ENCODE measurements at places on chromosomes 4 and X.
A peak's percentile ranks its signal among the peaks of the same experiment; 100 is the strongest.

DNA sequence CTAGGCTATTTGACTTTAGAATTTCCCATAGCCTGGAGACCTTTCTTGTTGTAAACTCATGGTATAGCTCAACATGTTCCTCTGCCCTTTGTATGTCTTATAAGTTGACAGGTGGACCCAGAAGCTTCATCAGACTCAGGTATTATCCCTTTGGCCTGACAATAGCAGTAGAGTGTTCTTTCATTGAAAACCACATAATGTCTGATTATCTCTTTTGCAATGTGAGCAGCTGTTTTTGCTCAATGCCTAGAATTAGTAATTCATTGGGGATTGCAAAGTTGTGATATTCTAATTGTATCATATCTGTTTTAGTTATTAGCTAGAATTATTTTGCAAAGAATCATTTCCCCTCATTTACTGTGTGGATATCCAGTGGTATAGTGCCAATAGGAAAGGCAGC lies 27.5 kb downstream of the TBC1D19 start:
- H3K4me1 ChIP-seq = no peaks in the 10 kb centered on the region
- no peak overlapping the region for H3K4me3 ChIP-seq
- no peaks in the 10 kb centered on the region for H3K27me3 ChIP-seq
- no peaks in the 10 kb centered on the region for H3K36me3 ChIP-seq
- no peak overlapping the region for H3K27ac ChIP-seq
- no peak for DNase-seq

DNA sequence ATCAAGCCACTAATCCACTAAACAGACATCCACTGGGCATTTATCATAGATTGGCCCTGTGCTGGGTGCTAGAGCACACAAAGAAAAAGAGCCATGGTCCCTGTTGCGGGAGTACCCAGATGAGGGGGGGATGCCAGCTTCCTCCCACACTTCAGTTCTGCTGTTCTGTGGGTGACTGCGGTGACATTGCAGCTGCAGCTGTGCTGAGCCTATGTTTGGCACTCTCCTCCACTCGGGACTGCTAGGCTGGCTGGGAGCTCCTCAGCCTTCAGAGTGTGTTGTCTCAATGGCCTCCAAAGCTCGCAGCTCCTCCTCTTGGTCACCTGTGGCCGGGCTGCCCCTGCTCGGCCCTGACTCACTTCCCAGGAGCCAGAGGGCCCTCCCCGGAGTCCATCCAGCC lies 173.2 kb downstream of the CLCN4 start:
- no peak overlapping the region for H3K27ac ChIP-seq
- no peak overlapping the region for H3K4me3 ChIP-seq
- DNase-seq = no peak
- no peaks in the 10 kb centered on the region for H3K36me3 ChIP-seq
- no peaks in the 10 kb centered on the region for H3K4me1 ChIP-seq

DNA sequence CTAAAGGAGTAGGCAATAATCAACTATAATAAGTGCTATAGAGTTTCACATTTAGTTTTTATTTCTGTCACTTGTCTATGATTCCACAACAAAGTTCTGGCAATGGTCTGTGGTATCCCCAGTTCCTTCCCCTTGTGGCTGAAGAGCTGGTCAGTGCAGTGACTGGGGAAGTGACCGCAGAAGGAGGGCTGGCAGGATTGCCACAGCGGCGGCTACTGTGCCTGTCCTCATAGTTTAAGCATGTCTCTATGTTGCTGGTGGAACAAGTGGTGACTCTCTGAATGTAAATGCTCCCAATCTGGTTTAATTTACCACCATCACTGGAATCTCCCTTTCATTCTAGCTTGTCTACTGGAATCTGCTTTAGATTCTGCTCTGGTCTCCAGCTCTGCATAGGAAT lies 170.6 kb upstream of the GK2 start:
- DNase-seq = no peak
- no peaks in the 10 kb centered on the region for H3K27me3 ChIP-seq
- H3K36me3 ChIP-seq = no peaks in the 10 kb centered on the region
- H3K4me3 ChIP-seq = no peak overlapping the region

- no peak overlapping the region for H3K4me3 ChIP-seq
- H3K27ac ChIP-seq = peak overlapping the region; percentile 18
- no peaks in the 10 kb centered on the region for H3K36me3 ChIP-seq
- DNase-seq = peak; percentile 48
These were observed 552.4 kb upstream of the MAGEB2 start for GRCh38 chrX:29662759-29663503.

DNA sequence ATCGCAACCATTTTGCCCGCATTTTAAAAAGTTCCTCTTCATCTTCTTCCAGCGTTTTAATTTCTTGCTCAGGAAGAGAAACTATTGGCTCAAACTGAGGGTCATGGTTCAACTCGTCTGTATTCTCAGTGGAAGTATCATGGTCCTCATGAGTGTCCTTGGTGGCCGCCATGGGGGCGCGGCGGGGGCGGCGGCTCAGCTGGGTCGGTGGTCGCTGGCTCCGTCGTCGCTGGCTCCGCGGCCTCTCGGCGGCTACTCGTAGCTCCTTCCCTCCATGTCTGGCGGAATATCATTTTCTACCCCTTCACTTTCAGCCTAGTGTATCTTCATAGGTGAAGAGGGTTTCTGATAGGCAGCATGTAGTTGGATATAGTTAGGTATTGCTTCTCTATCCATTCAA lies 492.0 kb upstream of the MAGEB18 start:
- H3K36me3 ChIP-seq = no peaks in the 10 kb centered on the region
- H3K4me3 ChIP-seq = no peak overlapping the region

- no peak within 1 kb of the TSS for H3K27ac ChIP-seq
- H3K36me3 ChIP-seq = no peaks in the 10 kb centered on the region
- peak; percentile 62 for DNase-seq
- no peaks in the 10 kb centered on the region for H3K4me1 ChIP-seq
- H3K27me3 ChIP-seq = peaks cover 28% of the 10 kb centered on the region
These were observed at the start of gene NAT8L for GRCh38 chr4:2059046-2059725. Gene NAT8L, plus strand, starts transcription at chr4:2059327. Its CDS starts 185 bp downstream, at chr4:2059512.

GRCh38 chr4:17898553-17899055 lies 87.8 kb downstream of the NCAPG start:
- DNase-seq = no peak
- no peak overlapping the region for H3K27ac ChIP-seq
- H3K4me3 ChIP-seq = no peak overlapping the region
- no peaks in the 10 kb centered on the region for H3K36me3 ChIP-seq
- H3K27me3 ChIP-seq = no peaks in the 10 kb centered on the region

DNA sequence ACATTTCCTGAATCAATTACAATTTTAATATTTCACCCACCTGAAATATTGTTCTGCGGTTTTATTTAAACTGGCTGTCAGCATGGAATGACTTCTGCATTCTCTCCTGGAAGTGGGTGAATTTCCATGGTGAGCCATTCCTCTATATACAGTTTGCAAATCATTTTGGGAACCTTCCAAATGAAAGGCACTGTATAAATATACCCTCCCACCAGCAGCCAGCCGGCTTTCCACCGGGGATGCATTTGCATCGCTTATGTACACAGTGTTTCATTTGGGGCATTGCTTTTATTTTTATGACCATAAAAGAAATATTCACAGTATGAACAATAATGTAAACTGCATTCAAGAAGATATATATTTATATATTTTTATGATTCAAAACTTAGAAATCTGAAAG lies 4.7 kb upstream of the IL1RAPL1 start:
- no peak overlapping the region for H3K4me3 ChIP-seq
- no peak for DNase-seq
- H3K27ac ChIP-seq = no peak overlapping the region
- no peaks in the 10 kb centered on the region for H3K27me3 ChIP-seq

DNA sequence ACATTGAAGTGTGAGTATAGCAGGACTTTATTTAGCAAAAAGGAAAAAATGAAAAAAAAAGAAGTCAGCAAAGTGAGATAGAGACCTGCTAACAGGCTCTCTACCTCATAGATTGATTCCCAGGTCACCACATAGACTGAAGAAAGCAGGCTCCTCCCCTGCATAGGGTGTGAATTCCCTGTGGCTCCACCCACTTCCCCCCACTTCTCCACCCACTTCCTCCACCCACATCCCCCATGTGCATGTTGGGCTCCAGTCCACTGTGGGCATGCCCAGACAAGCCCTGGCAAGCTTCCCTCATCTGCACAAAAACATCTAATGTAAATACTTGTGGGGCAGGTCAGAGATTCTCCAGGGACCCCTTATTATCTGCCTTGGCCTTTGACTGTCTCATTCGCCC lies 97.8 kb downstream of the TMEM47 start:
- peak; percentile 6 for DNase-seq

DNA sequence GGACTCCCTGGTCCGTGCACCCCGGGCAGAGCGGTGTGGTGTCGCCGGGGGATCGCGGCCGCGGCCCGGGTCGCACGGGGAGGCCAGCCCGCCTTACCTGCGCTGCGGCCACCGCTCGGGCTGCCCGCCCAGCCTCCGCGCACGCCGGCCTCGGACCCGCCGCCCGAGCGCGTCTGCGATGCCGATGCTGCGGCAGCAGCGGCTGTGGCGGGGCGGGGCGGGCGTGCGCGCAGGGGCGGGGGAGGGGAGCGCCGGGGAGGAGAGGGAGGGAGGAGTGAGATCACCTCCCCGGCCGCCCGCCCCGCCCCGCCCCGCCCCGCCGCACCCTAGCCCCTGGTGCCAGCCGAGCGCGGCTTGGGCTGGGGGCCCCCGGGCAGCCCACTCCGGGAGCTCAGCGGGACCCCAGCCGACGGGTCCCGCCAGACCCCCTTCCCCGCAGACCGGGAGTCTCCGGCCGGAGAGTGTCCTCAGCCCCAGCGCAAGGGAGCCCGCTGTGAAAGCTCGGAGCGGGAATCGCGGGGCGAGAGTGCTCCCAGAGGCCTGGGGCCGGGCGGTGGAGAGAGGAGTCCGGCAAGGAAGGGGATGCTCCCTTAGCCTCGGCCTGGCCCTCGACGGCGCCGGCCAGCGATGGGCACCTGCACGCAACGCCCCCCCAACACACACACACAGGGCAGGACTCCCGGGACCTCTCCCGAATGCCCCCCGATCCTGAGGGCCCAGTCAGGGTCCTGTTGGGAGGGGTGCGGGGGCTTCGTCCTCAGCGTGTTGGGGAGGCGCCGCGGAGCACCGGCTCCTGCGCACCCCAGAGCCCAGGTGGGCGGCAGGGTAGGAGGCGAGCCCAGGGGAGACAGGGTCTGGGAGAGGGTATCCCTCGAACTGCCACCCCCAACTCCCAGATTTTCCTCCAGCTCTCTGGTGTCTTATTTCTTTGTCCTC lies at the start of gene L1CAM:
Gene L1CAM, minus strand, starts transcription at position 206 of the 936 bp plus-strand sequence. CDS start 10,337 bp downstream, outside the sequence.
- no peaks in the 10 kb centered on the region for H3K36me3 ChIP-seq
- DNase-seq = no peak
- no peak within 1 kb of the TSS for H3K27ac ChIP-seq
- no peak within 1 kb of the TSS for H3K4me3 ChIP-seq
- peaks cover 29% of the 10 kb centered on the region for H3K27me3 ChIP-seq

DNA sequence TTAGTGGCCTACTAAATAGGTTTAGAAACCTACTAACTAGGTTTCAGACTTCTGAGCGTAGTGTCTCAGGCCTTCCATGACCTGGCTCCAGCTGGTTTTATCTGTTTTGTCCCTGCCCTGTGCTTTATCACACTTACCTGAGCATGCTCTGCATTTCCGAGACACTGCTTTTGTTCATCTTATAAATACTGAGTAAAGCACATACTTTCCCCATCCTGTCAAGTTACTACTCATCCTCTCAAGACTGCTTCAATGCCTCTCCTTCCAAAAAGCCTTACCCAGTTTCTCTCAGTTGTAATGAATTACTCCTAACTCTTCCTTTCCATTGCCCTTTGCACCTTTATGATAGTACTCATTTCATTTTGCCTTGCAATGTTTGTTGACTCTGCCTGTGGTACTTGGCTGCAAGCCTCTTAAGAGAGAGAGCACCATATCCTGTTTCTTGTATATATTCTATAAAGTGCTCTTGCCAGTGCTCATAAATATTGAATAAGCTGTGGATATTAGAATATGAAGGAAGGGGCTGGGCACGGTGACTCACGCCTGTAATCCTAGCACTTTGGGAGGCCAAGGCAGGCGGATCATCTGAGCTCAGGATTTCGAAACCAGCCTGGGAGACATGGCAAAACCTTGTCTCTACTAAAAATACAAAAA lies 34.4 kb downstream of the SLAIN2 start:
- H3K4me3 ChIP-seq = no peak overlapping the region
- peaks cover 7% of the 10 kb centered on the region for H3K4me1 ChIP-seq

DNA sequence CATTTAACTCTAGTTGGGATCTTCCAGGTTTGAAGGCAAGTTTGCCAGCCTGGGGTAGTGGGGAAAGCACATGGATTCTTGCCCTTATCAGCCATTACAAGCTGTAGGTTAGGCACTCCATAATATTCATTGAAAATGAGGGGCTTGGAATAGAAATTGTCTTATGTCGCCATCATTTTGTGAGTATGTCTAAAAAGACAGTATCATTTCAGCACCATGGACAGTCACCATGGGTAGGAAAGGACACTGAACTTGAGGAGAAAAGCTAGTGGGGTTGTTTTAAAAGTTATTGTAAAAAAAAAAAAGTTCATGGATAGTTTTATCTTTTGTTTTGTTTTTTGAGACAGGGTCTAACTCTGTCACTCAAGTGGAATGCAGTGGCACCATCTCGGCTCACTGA lies 356.1 kb downstream of the HNRNPD start:
- H3K4me1 ChIP-seq = no peaks in the 10 kb centered on the region
- no peak overlapping the region for H3K4me3 ChIP-seq
- no peaks in the 10 kb centered on the region for H3K27me3 ChIP-seq
- H3K27ac ChIP-seq = no peak overlapping the region
- DNase-seq = peak; percentile 68

DNA sequence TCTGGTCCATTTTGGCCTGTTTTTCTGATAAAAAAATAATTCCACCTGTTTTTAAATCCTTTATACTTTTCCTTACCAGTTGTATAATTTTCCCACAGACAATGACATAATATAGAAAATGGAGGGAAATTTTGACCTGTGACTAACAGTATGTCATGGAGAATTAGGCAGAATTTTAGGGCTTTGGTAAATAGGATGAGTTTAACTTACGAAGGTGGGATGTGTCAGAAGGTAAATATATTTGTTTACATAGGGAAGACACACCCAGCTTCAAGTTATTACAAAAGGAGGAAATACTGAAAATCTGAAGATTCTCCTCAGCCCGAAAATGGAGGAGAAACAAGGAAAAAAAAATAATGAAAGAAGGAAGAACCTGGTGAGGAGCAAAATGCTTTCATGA lies 64.6 kb upstream of the PPP3CA start:
- no peaks in the 10 kb centered on the region for H3K27me3 ChIP-seq
- no peak for DNase-seq
- H3K4me3 ChIP-seq = no peak overlapping the region
- H3K36me3 ChIP-seq = no peaks in the 10 kb centered on the region
